ENCODE measurements at places on chromosomes 2 and 18.

DNA sequence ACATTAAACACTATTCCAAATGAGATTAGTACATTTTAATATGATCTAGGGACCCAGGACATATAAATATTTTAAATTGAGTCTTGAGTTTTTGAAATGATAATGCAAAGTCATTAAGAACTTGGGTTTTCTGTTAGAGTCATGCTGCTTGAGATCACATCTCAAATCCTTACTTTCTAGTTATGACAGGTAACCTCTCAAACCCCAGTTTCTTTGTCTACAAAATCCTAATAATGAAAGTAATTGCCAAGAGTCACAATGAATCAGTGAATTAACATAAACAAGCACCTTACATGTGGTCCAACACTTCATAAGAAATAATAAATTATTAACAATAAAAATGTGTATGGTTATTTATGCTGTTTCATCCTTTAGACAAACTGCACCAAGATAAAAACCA is 607.6 kb downstream of the LRP1B start:
- DNase-seq = no peak

- DNase-seq = no peak
These were observed 7.0 kb downstream of the USP34 start for GRCh38 chr2:61463769-61464475.

DNA sequence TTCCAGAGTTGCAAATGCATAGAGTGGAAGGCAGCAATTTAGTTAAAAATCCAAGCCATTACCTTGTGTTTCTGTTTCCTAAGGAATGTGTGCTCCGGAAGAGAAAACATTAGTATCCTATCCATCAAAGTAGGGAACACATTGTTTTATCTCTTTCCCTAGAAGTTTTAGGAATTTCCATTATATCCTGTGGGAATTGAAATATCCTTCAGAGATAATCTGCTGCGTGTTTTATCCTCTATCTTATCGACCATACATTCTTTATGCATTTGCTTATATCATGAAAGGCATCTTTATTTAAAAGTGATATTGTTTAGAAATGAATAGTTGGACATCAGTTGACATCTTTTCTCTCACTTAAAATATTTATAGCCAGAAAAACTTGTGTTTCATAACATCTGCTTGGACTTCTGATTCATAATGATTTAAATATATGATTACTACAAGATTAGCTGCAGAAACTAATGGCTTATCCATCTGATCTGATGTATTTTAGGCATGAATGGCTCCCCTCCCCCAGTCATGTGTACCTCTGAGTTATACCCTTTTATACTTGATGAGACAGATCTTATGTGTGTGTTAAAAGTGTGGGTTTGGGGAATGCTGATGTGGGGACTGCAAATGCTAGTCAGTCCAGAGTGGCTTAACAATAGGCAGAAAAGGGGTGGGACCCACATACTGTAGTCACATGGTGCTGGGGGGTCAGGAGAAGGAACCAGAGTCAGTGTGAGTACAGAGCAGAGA is 136.2 kb upstream of the ARHGAP28 start:
- DNase-seq = no peak

DNA sequence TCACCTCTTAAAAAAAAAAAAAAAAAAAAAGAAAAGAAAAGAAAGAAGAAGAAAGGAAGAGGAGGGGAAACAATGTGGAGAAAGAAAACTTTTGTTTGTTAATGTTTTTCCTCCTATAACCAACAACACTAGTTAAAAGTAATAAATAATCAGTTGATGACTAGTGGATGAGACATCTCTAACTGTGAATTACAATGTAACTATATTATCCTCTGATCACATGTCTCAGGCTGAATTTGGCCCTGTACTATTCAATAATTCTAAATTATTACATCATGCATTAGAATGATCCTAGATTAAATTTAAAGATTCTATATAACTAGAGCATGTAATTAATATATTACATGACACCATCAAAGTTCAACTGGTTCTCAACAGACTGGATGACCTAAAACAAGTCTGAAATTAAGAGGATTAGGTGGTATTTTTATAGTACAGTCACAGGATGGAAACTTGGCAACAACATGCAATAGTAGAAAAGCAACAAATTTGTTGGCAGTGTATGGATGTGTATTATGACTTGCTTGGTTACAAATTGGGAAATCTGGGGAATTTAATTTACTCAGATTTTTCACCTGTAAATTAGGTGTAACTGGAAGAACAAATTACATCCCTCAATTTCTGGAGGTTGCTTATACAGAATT is 269.3 kb upstream of the SETBP1 start:
- DNase-seq = no peak

GRCh38 chr2:47422016-47422415 is 19.1 kb downstream of the MSH2 start:
- DNase-seq = no peak

GRCh38 chr2:10129490-10129889 is 7.0 kb downstream of the RRM2 start:
- DNase-seq = no peak

DNA sequence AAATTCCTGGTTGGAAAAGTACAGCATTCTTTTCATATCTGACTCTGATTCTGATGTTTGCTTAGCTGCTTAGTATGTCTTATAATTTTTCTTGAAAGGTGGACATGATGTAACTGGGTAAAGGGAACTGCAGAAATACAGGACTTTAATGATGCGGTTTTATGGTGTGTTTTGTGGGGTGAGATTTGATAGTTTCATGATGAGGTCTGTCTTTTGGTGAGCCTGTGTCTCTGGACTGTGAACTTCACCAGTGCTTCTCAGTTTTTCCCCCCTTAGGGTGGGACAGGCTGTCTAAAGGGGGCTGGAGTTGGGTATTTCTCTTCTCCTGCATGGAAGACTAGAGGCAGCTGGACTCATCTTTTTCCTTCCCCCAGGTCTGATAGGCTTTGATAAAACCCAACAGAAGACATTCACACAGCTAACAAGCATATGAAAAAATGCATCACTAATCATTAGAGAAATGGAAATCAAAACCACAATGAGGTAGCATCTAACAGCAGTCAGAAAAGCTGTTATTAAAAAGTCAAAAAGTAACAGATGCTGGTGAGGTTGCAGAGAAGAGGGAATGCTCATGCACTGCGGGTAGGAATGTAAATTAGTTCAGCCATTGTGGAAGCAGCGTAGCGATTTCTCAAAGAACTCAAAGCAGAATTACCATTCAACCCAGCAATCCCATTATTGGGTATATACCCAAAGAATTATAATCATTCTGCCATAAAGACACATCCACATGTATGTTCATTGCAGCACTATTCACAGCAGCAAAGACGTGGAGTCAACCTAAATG is 77.6 kb downstream of the EPC2 start:
- no peak for DNase-seq

- no peak for DNase-seq
These were observed 27.9 kb upstream of the AGFG1 start for GRCh38 chr2:227443889-227444568.

DNA sequence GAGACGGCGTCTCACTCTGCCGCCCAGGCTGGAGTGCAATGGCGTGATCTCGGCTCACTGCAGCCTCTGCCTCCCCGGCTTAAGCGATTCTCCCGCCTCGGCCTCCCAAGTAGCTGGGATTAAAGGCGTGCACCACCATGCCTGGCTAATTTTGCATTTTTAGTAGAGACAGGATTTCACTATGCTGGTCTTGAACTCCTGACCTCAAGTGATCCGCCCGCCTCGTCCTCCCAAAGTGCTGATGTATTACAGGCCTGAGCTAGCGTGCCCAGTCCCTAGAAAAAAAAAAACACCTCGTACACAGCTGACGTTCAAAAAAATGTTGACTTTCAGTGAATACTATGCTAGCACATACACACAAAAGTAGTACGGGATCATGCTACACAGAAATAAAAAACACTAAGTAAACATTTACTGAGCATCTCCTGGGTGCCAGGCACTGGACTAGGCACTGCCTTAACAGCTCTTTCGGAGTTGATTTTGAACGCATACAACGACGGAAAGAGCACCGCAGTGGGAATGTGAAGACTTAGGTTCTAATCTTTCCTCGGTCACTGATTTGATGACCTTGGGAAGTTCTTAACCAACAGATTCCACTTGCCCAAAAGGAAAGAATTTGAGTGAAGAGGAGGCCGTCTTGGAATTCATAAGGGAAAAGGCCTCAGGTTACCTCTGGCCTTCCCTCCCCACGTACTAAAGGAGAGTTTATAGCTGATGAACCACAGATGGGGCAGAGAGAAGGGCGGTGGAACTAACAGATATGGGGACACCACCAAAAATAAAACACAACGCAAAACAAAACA is 1.1 kb downstream of the DNAJC27 start:
- no peak for DNase-seq

- DNase-seq = no peak
These were observed 377.4 kb downstream of the RPRM start for GRCh38 chr2:153101187-153101586.

GRCh38 chr2:164178835-164179465 is 442.3 kb downstream of the GRB14 start:
- DNase-seq = no peak

DNA sequence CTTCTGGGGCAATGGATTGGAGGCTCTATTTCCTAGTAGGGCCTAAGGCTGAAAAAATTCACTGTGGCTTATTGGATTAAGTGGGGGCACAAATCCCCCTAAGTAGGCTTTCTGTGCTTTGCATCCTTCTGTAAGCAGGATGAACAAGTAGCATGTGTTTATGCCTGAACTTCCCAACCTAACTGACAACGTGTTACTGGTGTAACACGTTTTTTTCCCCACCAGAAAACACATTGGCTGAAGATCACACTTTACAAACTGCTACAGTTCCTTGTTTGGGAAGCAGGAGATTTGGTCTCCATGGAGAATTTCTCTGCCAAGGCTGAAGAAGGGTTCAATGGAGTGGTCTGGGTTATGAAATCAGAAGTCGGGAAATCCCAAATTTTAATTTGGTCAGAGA is 7.2 kb upstream of the ITGA6 start:
- no peak for DNase-seq

GRCh38 chr18:48531908-48532307 is 6.9 kb upstream of the CTIF start:
- DNase-seq = no peak

DNA sequence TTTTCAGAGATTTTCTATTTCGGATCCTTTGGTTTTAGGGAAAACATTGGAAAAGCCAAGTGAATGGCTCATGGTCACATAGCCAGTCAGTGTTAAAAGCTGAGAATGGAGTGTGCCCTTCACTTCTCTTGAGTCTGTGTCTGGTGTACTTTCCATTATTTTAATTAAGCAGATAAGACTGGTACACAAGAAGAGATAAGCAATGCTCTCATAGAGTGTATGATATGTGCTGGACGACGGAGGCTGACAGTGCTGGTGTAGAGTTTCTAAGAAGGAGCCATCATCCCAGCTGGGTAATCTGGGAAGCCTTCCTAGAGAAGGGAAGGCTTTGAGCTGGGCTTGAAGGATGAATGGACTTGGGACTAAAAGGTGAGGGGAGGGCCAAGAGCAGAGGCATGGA is 93.3 kb downstream of the SPTBN1 start:
- DNase-seq = no peak

GRCh38 chr2:56182420-56182819 is 1.4 kb upstream of the CCDC85A start:
- no peak for DNase-seq

- no peak for DNase-seq
These were observed 12.6 kb downstream of the ZNF804A start for GRCh38 chr2:184610891-184611290.
